ENCODE measurements at places on chromosomes 2 and 18.

DNA sequence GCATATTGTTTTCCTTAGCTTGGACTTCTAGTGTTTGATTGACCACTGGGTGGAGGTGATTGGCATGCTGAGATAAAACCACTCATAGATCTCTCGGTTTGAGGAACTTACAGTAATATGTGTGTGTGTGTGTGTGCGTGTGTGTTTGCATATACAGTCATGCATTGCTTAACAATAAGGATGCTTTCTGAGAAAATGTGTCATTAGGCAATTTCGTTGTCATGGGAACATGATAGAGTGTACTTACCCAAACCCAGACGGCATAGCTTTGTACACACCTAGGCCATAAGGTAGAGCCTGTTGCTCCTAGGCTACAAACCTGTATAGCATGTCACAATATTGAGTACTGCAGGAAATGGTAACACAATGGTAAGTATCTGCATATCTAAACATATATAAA lies 167.3 kb downstream of the NYAP2 start:
- DNase-seq = peak; percentile 3

GRCh38 chr2:205762881-205763280 lies 80.6 kb downstream of the NRP2 start:
- no peak for DNase-seq

DNA sequence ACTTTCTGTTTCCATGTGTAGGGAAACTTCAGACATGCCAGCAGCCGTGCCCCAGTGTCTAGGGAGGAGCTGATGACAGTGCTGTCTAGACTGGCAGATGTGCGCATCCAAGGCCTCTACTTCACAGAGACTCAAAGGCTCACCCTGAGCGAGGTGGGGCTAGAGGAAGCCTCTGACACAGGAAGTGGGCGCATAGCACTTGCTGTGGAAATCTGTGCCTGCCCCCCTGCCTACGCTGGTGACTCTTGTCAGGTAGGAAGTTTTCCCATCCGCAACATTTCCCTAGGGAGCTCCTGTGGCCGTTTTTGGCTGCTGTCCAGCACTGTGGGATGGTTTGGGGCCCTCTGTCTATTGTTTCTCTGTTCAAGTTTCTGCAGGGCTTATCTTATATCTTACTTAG lies 143.1 kb upstream of the TTC39C start:
- DNase-seq = no peak

- no peak for DNase-seq
These were observed 1284.1 kb upstream of the NXPH2 start for GRCh38 chr2:140064243-140064642.

DNA sequence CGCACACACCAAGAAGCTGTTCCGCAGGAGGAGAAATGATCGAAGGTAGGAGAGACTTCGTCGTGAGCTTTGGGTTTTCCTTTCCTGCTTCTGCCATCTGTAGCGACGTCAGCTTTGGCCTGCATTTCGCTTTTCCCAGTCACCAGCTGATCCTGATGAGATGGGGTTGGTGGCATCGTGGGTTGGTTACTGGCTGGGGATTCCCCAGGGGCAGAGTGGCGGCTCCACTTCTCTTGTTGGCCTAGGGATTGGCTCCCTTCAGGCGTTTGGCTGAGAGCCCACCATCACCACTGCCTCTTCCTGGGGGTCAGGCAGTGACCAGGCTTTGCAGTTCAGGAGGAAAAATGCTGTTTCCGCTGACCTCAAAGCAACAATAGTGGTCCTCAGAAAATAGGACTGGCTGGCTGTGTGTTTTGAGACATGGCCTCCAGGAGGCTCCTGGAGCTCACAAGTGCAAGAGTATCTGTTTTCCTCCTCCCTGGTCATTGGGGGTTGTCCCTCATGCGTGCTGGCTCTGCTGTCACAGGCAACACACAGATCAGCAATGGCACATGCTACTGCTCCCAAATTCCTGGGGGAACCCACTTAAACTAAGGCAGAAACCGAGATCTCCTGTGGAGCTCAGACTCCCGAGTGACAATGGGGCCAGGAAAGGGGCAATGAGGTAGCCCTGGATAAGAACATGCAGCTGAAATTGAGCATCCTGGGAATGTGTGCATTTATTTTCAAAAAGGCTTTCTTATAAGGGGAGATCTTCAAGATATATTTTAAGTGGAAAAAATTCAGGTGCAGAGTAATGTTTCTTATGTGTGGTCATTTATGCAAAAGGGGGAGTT lies 173.0 kb downstream of the CTIF start:
- DNase-seq = peak; percentile 61

DNA sequence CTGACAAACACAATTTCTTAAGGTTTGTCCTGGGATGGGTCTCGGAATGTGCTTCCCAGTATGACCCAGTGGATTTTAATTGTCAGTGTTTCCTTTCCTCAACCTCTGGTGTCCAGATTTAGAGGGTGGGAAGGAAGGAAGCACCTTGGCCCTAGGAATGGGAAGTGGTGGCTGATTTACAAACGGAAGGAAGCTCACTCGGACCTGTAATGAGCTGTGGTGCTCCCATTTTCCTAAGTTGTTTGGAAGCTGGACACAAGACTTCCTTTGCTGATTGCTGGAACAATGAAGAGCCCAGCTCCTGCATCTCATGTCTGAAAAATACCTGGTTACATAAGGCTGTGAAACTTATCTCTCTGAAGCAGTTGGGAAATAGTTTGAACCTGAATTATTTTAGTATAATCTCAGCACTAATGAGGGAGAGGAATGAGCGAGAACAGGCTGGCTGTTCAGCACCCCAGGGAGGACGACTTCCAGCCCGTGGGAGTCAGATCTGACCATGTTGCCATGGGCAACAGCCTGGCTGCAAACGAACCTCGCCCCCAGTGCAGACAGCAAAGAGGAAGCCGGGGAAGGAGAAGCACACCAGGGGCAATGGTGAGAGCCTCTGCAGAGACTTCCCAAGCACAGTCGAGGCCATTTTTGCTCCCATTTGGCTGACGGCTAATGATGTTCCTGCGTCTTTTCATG lies 74.4 kb upstream of the ASB18 start:
- no peak for DNase-seq

- no peak for DNase-seq
These were observed 123.6 kb upstream of the SLC38A11 start for GRCh38 chr2:165078913-165079312.

DNA sequence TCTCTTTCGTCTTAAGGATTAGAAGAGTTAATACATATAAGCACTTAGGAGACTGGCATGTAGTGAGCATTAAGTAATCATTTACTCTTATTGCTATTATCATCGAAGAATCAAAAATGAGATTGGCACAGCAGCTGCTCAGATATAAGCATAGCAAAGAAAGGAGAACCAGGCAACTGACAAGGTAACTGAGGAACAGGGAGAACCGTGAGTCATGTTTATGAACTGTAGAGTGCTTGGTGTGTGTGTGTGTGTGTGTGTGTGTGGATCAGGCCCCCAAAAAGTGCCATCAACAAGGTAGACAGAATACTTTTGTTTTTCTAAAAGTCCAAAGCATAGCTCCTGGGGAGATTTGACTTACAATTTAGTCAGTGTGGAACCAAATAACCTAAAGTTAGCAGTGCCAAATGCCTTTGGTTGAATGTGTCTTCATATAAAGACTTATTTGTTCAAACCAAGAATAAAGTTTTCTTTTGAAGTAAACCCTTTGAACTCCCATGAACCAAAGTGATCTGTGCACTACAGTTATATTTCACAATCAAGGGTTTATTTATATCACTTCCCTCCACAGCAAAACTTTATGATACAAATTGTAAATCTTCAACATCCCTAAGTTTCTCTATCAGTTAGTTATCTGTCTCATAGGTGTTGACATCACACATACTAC lies 660.6 kb downstream of the NYAP2 start:
- no peak for DNase-seq

DNA sequence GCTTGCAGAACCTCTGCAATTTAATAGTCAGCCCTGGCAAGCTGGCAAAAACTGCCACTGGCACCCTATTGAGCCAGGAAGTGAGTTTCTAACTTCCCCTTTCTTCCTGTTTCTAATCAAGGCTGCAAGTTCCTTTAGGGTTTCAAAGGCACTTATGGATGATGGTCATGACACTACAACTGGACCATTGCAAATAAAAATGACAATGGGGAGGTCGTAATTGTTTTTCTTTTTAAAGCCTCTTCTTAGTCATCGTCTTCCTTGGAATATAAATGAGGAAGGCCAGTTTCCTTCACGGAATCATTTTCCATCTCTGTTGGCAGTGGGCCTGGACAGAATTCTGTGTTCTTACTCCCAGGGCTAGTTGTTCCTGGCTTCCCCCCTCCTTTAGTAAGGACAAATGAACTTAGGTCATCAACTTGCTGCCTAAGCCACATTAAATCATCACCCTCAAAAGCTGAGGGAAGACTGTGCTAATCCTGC lies 35.8 kb downstream of the SH3RF3 start:
- peak; percentile 85 for DNase-seq

DNA sequence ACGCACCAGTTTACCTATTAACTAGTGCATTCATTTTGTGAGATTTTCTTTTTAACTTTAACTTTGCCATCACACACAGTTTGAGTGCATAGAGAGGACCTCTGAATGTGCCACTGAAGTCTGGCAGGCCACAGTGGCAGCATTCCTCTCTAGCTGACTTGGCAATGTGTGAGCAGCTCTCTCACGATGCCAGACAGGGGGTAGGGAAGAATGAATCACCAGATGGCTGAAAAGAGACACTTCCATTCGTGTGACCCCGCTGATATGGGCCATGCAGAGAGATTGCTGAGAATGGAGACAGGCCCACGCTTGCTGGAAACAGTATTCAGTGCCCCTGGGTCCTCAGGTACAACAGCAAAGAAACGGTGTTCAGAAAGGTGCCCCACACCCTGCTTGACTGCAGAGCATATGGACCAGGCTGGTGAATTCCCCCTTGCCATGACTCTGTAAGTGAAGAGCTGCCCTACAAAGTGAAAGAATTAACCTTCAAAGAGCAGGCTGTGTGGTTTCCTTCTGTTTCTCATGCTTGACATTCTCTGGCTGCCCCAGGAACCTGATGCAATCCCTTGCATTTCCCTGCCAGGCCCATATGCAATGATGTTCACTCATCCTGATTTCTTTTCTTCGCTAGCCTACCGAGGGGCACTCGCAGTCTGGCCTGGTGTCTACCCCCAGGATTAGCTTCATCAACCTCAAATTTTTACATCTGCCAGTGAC lies 236.1 kb downstream of the CDH20 start:
- DNase-seq = peak; percentile 94

- DNase-seq = no peak
These were observed 51.3 kb downstream of the ANKMY1 start for GRCh38 chr2:240506406-240507059.

DNA sequence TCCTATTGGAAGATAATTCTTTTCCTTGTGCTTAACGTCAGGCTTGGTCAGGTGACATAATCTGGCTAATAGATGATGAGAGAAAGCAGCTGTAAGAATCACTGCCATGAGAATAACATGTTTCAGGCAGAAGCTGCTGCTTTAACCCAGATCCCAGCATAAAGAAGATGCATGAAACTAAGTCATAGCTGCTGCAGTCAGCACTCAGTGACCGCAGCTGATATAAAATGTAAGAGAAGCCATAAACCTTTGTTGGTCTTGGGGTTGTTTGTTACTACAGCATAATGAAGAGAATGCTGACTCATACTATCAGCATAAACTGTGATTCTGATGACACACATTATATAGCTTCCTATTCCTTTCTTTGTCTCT lies 274.3 kb upstream of the TRIB2 start:
- DNase-seq = no peak

- peak; percentile 57 for DNase-seq
These were observed 54.5 kb downstream of the MBP start for GRCh38 chr18:77077941-77078689.

DNA sequence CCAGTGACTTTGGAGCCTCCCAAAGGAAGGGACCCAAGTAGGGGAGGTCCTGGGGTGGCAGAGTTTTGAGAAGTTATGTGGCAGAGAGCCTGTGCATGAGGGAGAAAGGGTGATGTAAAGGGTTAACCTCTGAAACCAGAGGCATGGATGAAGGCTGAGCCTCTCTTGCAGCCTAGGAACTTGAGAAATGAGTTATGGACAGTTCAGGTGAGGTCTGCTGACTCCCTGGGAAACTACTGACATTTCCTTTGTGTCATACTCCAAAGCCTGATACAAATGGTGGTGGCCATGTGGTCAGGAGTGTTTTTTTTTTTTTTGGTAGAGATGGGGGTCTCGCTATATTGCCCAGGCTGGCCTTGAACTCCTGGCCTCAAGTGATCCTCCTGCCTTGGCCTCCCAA lies 12.4 kb upstream of the GNLY start:
- DNase-seq = no peak

DNA sequence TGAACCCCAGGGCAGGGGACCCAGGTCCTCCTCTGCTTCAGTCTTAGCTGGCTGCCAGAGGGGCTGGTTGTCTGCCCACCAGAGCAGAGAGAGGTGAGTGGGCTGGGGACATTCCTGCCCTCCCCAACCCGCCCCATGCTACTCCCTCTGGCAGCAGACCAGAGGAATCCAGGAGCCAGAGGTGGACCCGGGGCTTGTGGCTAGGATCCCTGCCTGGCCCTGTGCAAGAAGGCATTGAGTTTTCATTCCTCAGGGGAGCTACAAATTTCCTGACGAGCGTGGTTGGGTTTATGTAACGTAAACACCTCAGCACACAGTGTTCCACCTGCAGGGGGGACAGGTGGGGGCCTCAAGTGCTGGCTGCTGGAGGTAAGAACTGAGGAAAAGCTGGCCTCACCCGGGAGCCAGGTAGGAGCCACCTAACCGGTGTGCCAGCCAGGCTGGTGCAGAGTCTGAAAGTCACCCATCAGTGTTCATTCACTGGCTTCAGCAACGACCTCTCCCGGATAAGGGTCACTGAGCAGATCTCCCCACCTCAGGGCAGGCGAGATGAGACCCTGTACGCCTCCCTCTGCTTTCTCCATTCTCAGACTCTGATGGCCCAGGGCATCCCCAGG lies 246.8 kb downstream of the DYSF start:
- no peak for DNase-seq

DNA sequence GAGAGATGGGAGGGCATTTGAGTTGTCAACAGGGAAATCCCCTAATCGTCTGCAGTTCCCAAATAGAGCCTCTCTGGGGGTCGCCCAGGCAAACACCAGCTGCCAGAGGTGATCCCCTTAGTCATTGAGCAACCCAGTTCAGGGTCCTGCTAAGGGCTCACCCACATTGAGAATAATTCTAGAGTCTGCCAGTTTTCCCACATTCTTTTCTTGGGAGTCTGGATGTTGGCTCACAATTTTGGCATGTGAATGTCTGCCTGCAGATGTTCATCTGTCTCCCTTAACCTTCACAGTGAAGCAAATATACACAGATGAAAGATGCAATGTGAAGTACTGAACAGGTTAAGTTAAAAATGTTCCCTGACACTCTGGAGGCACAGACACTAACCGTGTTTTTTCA lies 11.4 kb upstream of the SMIM21 start:
- DNase-seq = peak; percentile 79

- DNase-seq = peak; percentile 40
These were observed 12.4 kb downstream of the EHD3 start for GRCh38 chr2:31246184-31246852.
